ENCODE measurements at places on chromosomes 1 and 21. TPM values are rescaled to one million over a fixed set of nuclear protein-coding genes. Genes with fewer than 3 reads are reported as not detected.

The GUCA2A gene
- polyA plus RNA-seq: not detected

The COG2 gene
- 23.4 TPM for polyA plus RNA-seq

The DNAI4 gene
- polyA plus RNA-seq: 1.3 TPM

The SMCP gene
- not detected for polyA plus RNA-seq

The SV2A gene
- 0.13 TPM for polyA plus RNA-seq

DNA sequence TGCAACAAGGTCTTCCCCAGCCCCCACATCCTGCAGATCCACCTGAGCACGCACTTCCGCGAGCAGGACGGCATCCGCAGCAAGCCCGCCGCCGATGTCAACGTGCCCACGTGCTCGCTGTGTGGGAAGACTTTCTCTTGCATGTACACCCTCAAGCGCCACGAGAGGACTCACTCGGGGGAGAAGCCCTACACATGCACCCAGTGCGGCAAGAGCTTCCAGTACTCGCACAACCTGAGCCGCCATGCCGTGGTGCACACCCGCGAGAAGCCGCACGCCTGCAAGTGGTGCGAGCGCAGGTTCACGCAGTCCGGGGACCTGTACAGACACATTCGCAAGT is 3.8 kb downstream of the ZBTB18 start:
- DNase-seq: no peak

- DNase-seq: no peak
Observed at GRCh38 chr1:231337043-231337471, 595 bp downstream of the EXOC8 start.

DNA sequence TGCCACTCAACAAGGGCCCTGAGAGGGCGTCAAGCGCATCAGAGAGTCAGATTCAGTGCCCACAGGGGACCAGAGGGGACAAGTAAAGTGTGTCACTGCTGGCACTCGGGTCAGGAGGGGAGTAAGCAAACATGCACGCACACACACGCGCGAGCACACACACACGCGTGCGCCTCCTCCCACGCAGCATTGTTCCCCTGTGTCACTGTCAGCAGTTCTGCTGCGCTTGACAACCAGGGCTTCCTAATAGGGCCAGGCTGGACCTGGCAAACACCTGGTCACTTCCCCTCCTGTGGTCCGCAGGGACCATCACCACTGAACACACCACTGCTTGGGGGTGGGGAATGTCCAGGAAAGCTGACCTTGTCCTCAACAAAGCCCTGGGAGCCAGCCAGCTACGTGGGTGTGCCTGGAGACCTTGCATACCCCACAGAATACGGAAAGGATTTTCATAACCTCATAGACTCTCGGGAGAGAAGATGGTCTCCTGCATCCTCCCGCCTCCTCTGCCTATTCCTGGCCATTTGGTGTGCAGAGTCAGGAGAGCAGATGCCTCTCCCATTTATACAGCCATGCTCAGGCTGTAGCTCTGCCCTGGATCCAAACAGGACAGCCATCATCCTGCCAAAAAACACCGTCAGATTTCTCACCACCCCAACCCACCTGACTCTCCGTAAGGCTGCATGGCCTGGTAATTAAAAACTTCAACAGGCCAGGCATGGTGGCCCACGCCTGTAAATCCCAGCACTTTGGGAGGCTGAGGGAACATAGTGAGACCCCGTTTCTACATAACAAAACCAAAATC is 73.2 kb downstream of the SSBP3 start:
- DNase-seq: no peak

DNA sequence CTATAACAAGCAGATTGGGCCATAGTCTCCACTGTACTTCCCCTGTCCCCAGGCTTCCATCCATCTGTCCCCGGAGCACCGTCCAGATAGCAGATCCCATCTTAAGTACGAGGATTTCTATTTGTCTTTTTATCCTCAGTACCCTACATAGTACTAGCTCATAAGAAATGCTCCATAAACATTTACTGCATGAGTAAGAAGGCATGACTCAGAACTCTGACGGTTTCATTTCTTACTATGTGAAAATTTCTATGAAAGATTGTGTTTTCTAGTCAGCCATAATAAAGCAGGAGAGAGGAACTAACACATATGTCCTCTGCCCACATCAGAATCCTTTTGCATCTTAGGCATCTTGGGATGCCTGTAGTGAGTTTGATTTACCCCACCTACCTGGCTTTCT is 49.5 kb downstream of the CHD1L start:
- no peak for DNase-seq

DNA sequence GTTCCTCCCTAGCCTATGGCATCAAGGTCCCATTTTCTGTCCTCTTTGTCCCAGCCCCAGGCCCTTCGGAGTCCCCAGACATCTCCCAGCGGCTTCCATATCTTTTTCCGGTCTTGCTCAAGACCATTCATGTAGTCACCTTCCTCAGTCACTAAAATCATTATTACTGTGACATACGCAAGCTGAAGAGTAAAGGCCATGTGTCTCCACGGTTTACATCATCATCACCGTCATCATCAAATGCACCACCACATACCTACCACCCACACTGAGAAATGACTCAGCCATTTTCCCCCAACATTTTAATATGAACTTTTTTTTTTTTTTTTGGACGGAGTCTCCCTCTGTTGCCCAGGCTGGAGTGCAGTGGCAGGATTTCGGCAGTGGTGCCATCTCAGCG is 43.4 kb downstream of the FHAD1 start:
- no peak for DNase-seq

- DNase-seq: no peak
Observed at GRCh38 chr1:31551208-31551607, 25.1 kb upstream of the TINAGL1 start.

GRCh38 chr1:226223786-226224244 is 351 bp downstream of the MIXL1 start:
- DNase-seq: no peak

DNA sequence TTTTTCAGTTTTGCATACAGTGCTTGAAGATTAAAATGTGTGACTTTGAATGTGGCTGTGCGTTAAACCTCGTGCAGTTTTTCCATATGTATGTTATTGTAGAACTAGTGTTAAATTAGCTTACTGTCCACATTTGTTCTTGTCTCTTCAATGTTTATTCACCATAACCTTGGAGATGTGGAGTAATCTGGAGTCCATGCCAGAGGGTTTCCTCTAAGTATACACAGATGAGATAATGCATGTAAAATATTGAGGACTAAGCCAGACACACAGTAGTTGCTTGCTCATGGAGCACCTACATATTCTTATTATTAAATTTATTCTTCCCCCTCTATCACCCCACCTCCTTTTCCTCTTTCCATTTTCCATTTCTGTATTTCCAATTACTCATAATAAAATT is 7.7 kb upstream of the GIPC2 start:
- DNase-seq: no peak

GRCh38 chr21:14766241-14766640 is 220.1 kb upstream of the SAMSN1 start:
- DNase-seq: no peak

GRCh38 chr21:38355992-38356781 is 99.4 kb downstream of the KCNJ15 start:
- peak; percentile 58 for DNase-seq

- DNase-seq: peak; percentile 39
Observed at GRCh38 chr1:31376375-31377134, 3.7 kb upstream of the FABP3 start.

DNA sequence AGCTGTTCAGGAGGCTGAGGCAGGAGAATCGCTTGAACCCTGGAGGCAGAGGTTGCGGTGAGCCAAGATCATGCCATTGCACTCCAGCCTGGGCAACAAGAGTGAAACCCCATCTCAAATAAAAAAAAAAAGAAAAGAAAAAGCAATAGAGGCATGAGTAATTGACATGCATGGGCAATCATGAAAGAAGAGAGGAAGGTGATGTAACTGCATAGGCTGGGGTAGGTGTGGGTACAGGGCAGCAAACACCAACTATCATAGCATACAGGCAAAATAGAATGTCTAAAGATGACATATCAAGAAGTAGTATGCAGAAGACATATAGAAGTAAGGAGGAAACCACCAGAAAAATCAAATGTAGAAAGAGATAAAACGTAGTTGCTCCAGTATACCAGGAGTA is 19.0 kb upstream of the MGST3 start:
- DNase-seq: no peak

- no peak for DNase-seq
Observed at GRCh38 chr21:16741141-16741665, 771.6 kb upstream of the CXADR start.

DNA sequence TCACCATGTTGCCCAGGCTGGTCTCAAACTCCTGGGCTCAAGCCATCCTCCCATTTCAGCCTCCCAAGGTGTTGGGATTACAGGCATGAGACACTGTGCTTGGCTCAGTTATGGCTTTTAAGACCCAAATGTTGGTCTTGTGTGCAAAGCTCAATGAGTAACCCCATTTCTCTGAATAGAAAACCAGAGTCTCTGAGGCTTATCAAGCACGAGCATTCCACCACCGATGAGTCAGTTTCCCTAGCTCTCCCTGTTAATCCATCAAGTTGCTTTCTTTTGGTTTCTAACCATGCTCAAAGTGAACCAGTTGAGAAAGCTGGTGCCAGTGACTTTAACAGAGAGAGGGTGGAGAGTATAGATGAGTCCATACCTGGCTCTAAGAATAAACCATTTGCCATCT is 350.9 kb upstream of the ADGRL2 start:
- no peak for DNase-seq

- DNase-seq: no peak
Observed at GRCh38 chr1:235649368-235650163, at the start of gene GNG4. TSS of gene GNG4 (minus strand) at chr1:235649784. CDS start at chr1:235583838, 65,946 bp downstream.

DNA sequence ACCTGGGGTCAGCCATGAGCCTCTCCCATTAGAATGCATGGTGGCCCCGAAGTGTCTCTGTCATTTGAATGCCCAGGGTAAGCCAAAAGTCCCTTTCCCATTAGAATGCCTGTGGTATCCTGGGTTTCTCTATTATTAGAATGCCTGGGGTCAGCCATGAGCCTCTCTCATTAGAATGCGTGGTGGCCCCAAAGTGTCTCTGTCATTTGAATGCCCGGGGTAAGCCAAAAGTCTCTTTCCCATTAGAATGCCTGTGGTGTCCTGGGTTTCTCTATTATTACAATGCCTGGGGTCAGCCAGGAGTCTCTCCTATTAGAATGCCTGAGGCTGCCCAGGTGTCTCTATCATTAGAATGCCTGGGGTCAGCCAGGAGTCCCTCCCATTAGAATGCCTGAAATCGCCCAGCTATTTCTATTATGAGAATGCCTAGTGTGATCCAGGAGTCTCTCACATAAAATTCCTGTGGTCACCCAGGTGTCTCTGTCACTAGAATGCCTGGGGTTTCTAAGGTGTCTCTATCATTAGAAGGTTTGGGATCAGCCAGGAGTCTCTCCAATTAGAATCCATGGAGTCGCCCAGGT is 65.5 kb downstream of the RNF187 start:
- DNase-seq: no peak

DNA sequence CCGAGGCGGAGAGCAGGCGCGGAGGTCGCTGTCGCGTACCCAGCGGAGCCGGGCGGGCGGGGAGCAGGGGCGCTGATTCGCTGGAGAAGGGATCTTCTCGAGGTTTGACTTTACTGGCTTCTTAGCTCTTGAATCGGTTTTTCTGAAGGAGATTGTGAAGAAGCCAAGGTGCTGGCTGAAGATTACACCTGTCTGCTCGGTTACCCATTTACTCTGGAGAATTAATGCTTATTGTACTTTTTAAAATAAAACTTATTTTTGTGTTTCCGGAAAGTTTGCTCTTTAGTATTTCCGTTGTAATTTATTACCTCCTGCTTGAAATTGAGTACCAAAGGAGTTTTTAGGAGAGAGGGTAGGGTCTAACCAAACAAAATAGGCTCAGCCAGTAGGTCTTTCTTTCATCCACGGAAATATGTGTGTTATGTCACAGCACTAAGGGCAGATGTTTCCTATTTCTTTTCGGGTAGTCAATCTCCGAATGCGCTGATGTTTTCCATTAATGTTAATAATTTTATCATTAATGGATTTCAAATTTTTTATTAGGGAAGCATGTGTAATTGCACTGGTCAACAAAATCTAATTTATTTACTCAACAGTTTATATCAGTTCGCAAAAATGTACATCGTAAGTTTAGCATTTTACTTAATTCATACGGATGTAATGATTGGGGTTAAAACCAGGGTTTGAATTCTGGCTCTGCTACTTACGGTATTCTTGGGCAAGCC is 510 bp upstream of the GNG5 start:
- DNase-seq: no peak
